A673 (cell line): ENCODE measurements at places on chromosomes 12 and 14. TPM values are rescaled to one million over a fixed set of nuclear protein-coding genes. Genes with fewer than 3 reads are reported as not detected.

DNA sequence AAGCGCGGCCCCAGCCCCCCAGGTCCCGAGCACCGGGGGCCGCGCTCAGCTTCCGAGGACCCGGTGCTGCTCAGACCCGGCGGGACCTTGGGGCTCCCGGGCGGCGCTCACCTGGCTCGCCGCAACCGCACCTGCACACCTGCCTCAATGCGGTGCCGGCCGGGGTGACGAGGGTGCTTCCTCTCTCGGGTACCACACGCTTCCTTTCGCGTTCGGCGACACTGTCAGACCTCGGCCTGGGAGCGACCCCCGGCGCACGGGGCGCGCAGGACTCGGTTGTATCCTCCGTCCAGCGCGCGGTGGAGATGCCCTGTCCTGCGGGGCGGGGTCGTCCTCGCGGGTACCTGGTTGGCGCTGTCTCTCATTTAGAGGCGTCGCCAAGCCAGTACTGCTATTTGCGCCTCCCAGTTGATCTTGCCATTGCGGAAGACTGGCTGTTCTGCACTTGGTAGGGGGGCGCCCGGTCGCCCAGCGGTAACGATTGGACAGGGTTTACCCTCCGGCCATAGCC is 718 bp downstream of the PACS2 start:
- no peak for DNase-seq

- no peak for DNase-seq
These were observed 100.6 kb downstream of the ETV6 start for GRCh38 chr12:11749943-11750690.

- DNase-seq = no peak
These were observed 88.2 kb downstream of the TMX1 start for GRCh38 chr14:51328064-51328771.

DNA sequence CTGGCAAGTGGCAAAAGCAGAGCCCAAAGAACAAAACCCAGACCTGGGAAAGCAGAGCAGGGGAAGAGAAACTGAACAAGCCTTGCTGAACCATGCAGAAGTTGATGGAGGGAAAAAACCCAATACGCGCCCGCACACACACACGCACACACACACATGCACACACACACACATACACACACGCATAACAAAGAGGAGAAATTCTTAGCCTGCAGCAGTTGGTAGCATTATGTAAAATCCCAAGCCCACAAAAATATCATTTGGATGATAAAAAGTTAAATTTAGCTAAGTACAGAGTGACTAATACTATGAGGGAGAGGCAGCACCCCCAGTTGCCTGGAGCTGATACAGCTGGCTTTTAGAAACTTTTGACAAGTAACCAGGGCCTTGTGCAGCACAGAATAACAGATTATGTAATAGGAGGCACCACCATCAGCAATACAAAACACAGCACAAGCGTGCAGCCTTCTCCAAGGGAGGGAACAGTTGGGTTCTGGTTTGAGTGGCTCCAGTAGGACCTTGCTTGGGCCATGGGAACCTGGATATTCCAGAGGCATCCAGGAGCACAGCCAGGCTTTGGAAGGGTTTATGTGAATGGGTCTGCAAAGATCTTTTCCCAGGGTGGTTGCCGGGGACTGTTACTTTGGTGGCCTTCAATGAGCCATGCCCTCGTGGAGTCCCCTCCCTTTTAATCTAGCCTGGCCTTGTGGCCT is 35.3 kb downstream of the PITPNM2 start:
- no peak for DNase-seq

DNA sequence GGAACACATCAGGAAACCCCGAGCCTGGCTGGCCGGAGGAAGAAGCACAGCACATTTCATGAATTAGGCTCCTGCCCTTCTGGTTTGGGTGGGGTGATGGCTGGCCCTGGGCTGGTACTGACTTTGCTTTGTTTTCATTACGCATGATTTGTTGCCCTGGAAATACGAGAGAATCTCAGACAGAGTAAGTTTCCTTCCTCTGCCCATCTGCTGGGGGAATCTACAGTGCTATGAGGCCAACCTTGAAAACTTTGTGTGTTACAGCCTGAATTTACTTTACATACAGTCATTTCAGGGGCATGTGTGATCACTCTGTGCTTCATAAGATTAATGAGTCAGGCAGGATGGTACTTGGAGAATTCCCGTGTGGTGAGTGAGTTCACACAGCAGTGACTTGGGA is 20.5 kb upstream of the SLC5A8 start:
- no peak for DNase-seq

DNA sequence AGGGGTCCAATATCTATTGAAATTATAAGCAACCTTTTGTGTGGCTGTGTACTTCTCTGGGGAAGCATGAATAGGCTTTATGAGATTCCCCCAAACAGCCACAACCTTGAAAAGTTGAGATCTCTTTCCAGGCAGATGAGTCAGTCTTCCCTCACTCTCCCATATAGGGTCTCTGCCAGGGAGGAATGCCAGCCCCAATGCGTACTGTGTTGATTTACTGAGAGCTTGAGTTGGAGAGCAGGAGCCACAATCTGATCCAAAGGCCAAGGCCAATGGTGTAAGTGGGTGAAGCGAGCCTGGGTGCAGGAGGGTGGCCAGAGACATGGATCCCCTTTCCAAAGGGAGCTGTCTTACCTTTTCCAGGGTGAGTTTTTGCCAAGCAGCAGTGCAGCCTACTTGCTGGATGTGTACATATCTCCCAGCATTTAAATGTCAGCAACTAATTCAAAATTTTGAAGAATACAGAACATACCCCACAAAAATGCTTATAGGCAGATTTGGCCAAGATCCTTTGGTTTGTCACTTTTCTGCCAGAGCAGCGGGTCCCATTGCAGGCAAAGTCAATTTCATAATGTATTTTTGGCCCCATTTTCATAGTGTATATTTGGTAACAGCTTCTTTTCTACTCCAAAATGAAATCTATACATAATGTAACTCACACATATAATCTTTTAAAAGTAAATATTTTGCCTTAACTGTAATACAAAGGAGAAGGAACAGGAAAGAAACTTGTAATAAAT is 88.2 kb downstream of the TBC1D30 start:
- DNase-seq = no peak

Gene PLEKHD1
- 0.37 and 0.87 TPM in 2 replicates for total RNA-seq

Gene KCNK13
- 0.11 TPM in 1 of 2 replicates, not detected in the other for total RNA-seq

GRCh38 chr14:78764240-78764639 is 594.1 kb downstream of the NRXN3 start:
- no peak for DNase-seq

DNA sequence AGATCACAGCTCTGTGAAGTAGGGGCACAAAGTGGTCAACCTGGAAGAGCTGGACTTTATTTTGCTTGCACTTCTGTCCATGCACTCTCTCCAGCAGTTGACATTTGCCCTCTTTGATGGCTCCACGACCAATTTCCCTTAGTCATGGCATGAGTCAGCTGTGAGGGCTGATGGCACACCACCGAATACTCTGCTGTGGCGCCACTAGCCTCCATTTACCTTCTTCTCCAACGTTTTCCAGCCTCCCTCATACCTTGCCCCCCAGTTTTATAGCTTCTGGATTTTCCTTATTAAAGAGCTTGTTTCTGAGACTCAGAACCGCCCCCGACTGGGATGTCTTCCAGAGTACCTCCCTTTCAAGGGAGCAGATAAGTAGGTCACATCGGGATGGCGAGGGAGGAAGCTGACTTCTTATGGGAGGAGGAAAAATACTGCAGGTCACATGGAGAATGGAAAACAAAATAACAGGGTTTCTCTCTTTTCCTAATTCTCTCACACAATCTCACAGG is 17.6 kb downstream of the NINJ2 start:
- DNase-seq = no peak

Gene EIF2B2
- total RNA-seq = 93.3 and 106 TPM in 2 replicates

Gene ATP23
- 7.7 and 13.6 TPM in 2 replicates for total RNA-seq

- DNase-seq = no peak
These were observed 40.2 kb downstream of the CACNA2D4 start for GRCh38 chr12:1878214-1878613.

Gene INHBC
- total RNA-seq = not detected in 2 replicates

- no peak for DNase-seq
These were observed 81.7 kb downstream of the HMGA2 start for GRCh38 chr12:65906006-65906405.

DNA sequence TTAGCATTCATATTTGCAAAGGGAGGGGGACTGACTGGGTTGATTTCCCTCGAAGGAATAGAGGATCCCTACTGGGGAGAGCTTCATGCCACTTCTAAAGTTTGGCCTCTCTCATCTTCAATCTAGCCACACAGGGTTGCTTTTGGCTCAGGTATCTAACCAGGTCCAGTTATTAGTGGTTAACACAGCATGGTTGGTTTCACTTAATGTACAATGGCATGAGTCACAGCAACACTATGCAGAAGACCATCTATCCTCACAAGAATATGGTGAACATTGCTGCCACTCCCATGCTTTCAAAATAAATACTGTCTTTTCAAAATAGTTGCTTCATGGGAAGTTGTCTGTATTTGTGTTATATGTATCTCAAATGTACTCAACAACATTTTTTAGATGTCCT is 6.6 kb upstream of the RAB3IP start:
- no peak for DNase-seq

Gene ZNF84
- 35.5 and 40.4 TPM in 2 replicates for total RNA-seq

GRCh38 chr12:19150273-19150900 is 20.9 kb downstream of the PLEKHA5 start:
- no peak for DNase-seq

DNA sequence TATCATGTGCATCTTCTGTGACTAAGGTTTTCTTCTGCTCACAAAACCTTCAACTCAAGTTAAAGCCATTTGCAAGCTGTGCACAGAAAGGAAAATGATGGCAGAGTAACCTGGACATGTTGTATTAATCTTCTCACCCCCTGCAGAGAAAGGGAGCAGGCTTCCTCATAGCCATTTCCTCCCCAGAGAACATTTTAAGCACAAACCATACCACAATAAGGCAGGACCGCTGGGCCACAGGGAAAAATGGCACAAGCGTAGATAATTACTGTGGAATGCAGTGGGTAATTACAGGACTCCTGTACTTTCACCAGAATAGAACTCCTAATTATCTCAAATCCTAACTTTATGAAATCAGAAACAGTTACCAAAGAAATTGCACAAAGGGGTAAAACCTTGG is 215.7 kb downstream of the KIF21A start:
- DNase-seq = peak; percentile 97

- DNase-seq = peak; percentile 95
These were observed 52.9 kb downstream of the ANO6 start for GRCh38 chr12:45268672-45269411.

DNA sequence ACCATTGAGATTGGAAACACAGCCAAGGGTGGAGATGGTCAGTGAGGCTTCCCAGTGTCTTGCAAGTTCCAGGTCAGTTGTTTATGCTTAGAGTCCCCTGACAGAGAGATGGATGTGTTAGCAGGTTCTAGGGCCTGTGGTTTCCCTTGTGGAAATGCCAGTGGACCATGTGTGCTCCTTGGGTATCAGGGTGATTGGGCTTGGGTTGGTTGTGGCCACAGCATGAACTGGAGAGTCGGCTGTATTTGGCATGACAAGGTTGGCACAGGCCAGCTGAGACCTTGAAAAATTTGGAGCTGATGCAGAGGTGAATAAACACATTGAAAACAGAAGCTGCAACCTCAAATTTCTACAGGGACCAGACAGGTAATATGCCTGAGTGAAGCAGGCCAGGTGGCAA is 668.0 kb downstream of the DIO2 start:
- DNase-seq = no peak

DNA sequence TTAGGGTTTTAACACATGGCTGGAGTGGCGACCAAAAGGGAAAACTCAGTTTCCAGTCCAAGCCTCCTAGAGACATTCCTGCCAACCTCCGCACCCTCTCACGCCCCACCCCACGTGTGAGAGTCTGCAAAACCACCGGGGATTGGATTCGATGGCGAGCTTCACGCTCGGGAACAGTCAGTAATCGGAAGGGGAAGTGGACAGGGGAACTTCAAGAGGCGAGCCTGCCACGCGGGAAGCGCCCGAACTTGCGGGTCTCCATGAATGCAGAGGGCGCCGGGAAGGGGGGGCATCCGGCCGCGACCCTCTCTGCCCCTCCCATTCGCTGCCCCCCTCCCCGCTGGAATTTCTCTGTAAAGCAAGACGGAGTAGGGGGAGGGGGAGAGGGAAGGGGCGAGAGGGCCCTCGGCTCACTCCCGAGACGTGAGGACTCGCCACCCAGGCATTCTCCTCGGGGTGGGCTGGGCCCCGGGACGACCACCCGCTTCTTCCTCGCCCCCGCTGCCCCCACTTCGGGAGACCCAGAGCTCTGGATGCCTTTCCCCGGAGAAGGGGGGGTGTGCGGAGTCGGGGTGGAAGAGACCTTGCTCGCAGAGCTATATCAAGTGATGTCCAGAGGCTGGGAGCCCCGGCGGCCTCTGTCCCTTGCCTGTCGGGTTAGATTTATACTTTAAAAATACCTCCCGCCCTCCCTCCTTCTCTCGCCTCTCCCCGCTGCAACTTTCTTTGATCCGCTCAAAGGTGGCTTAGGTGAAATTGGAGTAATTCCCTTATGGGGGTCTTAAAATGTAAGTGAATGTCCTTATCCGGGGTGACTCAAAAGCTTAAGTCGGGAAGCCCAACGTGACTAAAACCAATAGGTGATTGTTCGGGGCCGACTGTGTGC is 2.5 kb upstream of the CCND2 start:
- DNase-seq = no peak

Gene NTS
- 0.24 and 0.42 TPM in 2 replicates for total RNA-seq

Gene KRT84
- not detected in 2 replicates for total RNA-seq

DNA sequence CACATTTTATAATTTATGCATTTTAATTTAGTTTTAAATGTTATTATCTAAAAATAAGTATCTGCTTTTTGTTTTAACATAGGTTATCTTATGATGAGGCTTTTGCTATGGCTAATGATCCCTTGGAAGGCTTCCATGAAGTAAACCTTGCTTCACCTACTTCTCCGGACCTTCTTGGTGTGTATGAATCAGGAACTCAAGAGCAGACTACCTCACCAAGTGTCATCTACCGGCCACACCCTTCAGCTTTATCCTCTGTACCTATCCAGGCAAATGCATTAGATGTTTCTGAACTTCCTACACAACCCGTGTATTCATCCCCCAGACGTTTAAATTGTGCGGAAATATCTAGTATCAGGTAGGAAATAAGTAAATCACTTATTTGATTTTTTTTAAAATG is 16.6 kb downstream of the RAB3IP start:
- no peak for DNase-seq

DNA sequence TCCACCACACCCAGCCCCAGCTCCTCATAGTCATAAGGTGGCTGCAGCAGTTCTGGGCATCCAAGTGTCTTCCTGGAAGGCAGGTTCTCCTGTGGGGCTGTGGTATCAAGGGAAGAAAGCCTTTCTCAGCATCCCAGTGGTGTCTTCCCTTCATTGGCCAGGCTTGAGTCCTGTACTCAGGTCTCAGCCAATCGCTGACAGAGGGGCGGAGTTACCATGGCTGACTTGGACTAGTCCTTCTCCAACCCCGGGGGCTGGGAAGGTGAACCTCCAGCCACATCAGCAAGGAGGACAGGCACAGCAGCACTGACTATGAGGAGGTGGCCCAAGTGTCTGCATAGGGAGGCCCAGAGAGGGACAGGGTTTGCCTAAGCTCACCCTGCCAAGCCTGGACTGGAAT is 64.0 kb upstream of the SLC24A4 start:
- DNase-seq = no peak

Gene CCDC60
- not detected in 2 replicates for total RNA-seq

Gene OASL
- total RNA-seq = 0.70 and 0.73 TPM in 2 replicates

DNA sequence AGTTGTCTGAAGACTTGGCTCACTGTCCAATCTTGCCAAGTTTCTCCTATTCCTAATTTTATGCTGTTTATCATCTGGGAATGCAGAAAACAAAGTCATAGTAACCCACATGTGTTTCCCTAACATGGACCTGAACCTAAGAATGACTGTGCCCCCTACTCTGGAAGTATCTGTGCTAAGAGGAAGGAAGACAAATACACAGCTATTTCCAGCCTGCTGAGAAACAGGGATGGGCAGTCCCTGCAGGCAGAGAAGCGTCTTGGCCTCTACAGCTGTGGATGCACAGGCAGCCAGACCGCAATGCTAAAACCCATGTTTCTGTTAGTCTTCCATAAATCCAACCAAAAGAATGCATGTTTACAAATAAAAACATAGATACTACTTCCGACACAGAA is 56.2 kb downstream of the DUSP16 start:
- no peak for DNase-seq
